ENCODE measurements at places on chromosomes 6 and 20. TPM values are rescaled to one million over a fixed set of nuclear protein-coding genes. Genes with fewer than 3 reads are reported as not detected.

The HCRTR2 gene
- not detected for total RNA-seq

DNA sequence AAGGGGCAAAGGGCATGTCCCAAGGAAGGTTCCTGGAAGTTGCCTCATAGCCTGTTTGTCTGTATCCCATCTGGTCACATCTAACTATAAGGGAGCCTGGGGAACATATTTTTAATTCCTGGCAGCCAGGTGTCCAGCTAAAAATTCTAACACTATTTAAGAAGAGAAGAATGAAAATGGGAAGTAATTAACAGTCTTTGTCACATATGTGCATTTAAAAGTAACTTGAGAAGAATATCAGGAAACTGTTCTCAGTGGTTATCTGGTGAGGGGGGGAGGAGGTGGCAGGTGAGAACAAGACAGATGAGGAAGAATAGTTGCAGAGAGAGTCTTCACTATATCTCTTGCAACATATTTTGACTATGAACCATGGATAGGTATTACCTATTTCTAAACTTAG is 75.5 kb upstream of the ELOVL5 start:
- no peak for DNase-seq

The PDE7B gene
- total RNA-seq: not detected

The GNAS-AS1 gene
- not detected for total RNA-seq

GRCh38 chr20:62503401-62504178 is 27.8 kb upstream of the GATA5 start:
- no peak for DNase-seq

DNA sequence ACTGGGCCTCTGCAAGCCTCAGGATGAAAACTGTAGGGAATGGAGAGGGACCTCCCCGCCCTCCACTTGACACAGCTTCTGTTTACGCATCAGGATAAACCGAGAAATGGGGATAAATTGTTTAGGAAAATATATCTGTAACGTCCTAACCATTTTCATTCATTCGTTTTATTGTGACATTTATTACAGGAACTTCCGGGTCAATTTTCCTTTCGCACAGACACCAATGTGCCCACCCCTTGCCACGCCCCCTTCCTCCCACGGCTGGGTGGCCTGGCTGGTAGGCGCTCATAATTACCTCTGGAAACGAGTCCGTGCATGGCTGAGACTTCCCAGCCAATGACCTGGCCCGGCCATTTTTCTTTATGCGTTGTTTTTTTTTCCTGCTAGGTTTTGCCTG is 96.1 kb downstream of the BMP7 start:
- no peak for DNase-seq

The MRAP2 gene
- total RNA-seq: not detected

DNA sequence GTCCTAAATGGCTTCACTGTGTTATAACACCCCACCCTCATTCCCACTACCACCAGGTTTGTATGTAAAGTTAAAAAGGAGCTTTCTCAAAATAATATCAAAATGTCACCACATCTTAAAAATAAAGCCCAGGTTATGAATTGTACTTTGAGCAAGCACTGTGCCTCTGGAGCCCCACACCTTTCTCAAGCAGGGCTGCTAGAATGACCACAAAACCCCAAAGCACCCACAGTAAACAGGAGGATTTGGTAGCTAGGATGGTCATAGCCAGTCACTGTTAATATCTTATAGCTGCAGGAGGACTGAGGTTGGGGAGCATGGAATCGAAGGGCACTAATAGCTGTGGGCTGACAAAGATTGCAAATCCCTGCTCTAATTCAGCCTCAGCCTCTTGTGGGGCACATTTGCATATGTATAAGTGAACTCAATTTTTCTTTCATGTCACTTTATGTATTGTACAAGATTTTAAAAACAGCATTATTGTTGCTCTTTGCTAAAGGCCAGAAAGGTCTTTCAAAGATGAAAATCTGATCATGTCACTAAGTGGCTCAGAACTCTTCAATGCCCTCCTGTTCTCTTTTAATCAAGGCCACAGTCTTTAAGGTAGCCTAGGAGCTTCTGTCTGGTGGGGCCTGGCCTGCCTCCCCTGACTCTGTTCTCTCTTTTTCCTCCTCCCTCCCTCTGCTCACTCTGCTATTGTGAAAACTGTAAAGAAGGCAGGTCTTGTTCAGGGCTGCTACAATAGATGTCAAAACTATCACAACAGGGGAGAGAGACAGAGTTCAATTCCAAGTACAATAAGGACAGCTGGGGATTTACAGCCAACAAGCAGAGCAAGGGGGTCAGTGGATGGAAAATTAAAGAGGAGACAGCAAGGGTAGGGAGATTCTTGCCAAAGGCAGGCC is 101.6 kb downstream of the TMEM200A start:
- DNase-seq: no peak

DNA sequence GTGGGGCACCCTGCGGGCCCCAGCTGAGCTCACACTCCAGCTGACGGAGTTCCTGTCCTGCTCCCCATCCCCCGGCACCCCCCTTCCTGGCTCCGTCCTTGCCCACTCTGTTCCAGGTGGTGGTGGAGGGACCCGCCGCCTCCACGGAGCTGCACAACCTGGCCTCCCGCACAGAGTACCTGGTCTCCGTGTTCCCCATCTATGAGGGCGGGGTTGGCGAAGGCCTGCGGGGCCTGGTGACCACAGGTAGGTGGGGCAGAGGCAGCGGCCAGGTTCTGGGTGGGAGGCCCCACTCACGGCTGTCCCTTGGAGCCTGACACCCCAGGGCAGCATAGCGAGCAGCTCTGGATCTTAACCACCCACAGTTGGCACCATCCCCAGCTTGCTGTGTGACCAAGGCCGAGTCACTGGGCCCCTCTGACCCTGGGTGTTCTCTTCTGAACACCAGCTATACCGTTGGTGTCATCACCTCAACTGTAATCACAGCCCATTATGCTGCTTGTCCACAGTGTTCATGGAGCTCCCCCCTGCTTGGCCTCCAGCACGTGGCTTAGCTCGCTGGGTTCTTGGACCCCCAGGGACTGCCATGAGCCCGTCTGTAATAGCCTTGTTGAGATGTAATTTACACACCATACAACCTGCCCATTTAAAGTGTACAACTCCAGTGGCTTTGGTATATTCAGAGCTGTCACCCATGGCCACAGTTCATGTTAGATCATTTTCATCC is 17.4 kb downstream of the COL20A1 start:
- DNase-seq: no peak

GRCh38 chr6:100810015-100810414 is 71.1 kb downstream of the ASCC3 start:
- DNase-seq: no peak

The SASH1 gene
- 4.6 TPM for total RNA-seq

DNA sequence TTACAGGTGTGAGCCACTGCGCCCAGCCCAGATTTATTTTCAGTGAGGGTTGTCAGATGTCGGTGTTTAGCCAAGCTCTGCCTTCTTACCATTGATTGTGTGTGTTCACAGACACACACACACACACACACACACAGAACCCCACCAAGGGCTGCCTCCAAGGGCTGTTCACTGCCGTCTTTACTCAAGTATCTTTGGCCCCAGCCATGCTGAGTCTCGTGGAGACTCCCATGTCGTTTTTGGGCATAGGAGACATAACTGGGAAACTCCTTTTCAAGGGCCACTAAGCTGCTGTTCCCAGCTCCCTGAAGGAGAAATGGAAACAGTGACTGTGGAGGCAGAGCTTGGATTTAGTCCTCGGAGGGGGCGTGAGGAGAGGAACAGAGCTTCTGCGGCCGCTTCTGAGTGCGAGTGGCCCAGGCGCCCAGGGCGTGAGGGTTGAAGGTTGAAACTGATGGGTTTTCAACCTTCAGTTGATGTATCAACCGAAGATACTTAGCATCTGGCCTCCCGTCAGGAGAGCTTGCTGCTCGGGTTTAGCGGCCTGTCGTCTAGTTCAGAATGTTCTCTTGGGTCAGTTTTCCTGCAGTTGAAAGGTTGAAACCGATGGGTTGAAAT is 243.6 kb downstream of the TTLL2 start:
- DNase-seq: no peak

The BHLHE23 gene
- not detected for total RNA-seq

DNA sequence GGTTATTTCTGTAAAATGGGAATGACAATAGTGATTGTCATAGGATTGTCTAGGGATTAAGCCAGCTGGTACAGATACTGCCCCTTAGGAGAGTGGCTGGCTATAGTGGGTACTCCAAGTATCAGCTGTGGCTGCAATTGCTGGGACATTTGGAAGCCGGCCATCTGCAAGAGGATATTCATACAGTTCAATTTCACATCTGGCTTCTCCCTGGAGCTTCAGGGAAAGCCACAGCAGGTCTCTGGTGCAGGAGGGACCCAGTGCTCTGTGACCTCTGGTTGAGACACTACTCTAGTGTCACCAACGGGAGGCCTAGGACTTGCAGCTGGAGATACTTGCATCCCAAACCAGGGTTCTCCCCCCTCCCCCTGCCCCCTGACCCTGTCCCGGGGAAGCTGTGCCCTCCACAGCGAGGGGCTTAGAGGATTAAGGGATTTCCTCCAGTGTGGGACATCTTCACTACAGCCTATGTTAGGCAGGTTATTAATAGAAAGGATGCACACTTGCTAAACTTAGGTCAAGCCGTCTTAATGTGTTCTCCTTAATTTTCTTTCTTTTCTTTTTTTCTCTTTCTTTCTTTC is 2.7 kb downstream of the SLC2A10 start:
- DNase-seq: no peak

GRCh38 chr6:42791706-42792320 is 10.0 kb downstream of the BICRAL start:
- DNase-seq: no peak

DNA sequence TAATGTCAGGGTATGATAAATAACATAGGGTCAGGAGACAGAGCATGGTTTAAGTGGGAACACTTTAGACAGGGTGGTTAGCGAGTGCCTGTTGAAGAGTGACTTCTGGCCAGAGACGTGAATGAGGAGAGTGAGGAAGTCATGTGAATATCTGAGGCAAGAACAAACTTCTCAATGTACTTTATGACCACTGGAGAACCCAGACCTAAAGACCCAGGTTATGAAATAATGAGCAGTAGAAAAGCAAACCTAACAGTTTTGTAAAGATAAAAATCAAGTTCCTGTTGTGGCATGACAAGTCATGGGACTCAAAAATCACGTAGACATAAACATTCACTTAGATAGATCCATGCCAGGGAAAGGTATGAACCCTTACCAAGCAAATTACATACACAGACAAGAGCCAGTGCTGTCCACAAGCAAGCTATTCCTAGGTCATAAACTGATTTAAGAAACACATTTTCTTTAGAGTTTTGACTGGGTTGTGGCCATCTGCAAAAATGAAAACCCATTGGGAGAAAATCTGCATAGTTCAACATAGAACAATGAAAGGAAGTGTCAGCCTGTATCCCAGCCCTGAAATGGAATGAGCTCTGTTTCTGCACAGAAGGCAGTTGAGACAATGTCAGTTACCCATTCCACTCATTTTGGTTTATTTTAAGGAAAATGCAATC is 2.2 kb upstream of the MYCT1 start:
- no peak for DNase-seq

The RAET1L gene
- not detected for total RNA-seq

The PHACTR1 gene
- total RNA-seq: not detected

GRCh38 chr20:31664696-31665354 is 27.1 kb downstream of the COX4I2 start:
- DNase-seq: no peak

DNA sequence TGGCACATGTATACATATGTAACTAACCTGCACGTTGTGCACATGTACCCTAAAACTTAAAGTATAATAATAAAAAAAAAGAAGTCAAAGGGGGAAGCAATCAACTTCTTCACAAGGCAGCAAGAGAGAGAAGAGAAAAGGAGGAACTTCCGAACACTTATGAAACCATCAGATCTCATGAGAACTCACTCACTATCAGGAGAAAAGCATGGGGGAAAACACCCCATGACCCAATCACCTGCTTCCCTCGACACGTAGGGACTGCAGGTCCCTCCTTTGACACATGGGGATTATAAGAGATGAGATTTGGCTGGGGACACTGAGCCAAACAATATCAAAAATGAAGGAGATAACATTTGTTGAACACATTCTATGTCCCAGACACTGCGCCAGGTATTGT is 94.8 kb upstream of the PHACTR1 start:
- no peak for DNase-seq

The XPO5 gene
- 38.0 TPM for total RNA-seq

GRCh38 chr20:51720854-51721253 is 47.3 kb downstream of the ATP9A start:
- DNase-seq: peak; percentile 65

DNA sequence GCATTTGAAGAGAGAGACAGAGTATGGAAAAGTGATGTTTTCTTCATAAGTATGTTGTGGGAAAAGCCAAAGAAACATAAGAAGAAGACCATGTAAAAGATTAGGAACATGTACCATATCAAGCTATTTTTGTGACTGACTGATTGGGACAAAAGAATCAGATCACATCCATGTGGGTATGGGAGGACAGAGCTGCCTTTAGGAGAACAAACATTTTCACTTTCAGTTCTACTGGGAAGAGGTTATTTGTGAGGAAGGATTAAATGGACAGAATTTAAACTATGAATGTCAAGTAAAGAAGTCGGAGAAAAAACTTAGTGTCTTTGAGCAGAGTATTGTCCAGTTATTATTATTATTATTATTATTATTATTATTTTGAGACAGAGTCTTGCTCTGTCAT is 124.4 kb upstream of the HCRTR2 start:
- DNase-seq: no peak

The SIRPB2 gene
- total RNA-seq: not detected

GRCh38 chr20:50601511-50602431 is 89.6 kb downstream of the RIPOR3 start:
- no peak for DNase-seq

DNA sequence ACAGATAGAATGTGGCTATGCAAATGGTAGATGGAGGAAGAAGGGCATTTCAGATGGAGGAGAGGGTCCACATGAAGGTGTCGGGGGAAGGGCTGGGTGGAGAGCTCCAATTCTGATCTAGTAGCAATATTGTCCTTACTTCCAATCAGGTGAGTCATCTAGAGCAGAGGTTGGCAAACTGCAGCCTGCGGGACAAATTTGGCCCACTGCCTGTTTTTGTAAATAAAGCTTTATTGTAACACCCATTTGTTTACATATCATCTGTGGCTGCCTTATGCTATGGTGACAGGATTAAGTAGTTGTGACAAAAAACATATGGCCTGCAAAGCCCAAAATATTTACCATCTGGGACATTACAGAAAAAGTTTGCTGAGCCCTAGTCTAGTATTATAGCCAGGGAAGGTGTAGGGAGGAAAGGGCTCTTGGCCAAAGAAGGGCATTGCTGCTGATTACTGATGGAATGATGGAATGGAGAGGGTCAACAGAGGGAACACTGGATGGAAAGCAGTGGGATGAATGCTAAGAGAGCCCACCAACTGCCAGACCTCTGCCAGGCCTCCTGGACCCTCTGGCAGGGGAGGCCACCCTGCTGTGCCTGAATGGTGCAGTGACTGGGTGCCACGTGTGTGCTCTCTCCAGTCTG is 79.8 kb downstream of the SLC22A23 start:
- DNase-seq: no peak

The FAM83C gene
- total RNA-seq: not detected

DNA sequence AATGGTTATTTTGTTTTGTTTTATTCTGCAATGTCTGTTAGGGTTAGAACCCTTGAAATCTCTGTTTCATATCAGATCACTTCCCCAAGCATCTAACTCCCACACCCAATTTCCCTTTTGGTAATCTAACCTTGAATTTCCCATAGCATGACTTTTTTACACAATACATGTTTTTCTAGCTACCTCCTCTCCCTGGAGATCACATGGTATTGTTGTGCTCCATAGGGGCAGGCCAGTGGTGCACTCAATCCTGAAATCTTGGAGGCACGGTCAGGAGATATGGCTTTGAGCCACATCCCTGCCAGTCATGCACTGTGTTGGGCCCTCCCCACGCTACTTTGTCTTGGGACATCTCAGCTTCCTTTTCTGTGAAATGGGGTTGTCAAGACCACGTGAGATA is 36.7 kb upstream of the NNAT start:
- DNase-seq: no peak

The TRERF1 gene
- total RNA-seq: 3.8 TPM

The SLC16A10 gene
- 3.7 TPM for total RNA-seq

The RIMS1 gene
- total RNA-seq: not detected

Data from G401 (cell line).